ENCODE measurements at places on chromosomes 11 and 22. TPM values are rescaled to one million over a fixed set of nuclear protein-coding genes. Genes with fewer than 3 reads are reported as not detected.

The TIMP3 gene
- total RNA-seq: 1.3 TPM

The RNF214 gene
- total RNA-seq: 10.4 TPM

The DGAT2 gene
- 1.7 TPM for total RNA-seq

The SERHL2 gene
- not detected for total RNA-seq

The DPAGT1 gene
- total RNA-seq: 37.5 TPM

The HOATZ gene
- total RNA-seq: not detected

The KLHL35 gene
- total RNA-seq: 1.3 TPM

The OR10G6 gene
- total RNA-seq: not detected

The TMEM86A gene
- 0.29 TPM for total RNA-seq

The DUSP8 gene
- 1.3 TPM for total RNA-seq

The OLFML1 gene
- total RNA-seq: not detected

The GGTLC3 gene
- not detected for total RNA-seq

The MUC5B gene
- 4.3 TPM for total RNA-seq

The SLC22A8 gene
- total RNA-seq: not detected

The SMTNL1 gene
- not detected for total RNA-seq

The APOBEC3H gene
- total RNA-seq: not detected

The APBB1 gene
- total RNA-seq: 14.1 TPM

The SAA1 gene
- total RNA-seq: 0.91 TPM

The INS gene
- not detected for total RNA-seq

The SORL1 gene
- total RNA-seq: 1.9 TPM

The ELMOD1 gene
- 0.25 TPM for total RNA-seq

The UBTFL1 gene
- not detected for total RNA-seq

The JAM3 gene
- total RNA-seq: 4.4 TPM

The OR51B2 gene
- not detected for total RNA-seq

Data from A549 treated with ZK216348 at 1 μM for 4 hours (cell line).